ENCODE measurements at places on chromosomes 2 and 18.

- no peak for DNase-seq
Observed at GRCh38 chr2:127574656-127575055, 39.2 kb downstream of the MYO7B start.

- no peak for DNase-seq
Observed at GRCh38 chr2:29724282-29724681, 197.1 kb downstream of the ALK start.

DNA sequence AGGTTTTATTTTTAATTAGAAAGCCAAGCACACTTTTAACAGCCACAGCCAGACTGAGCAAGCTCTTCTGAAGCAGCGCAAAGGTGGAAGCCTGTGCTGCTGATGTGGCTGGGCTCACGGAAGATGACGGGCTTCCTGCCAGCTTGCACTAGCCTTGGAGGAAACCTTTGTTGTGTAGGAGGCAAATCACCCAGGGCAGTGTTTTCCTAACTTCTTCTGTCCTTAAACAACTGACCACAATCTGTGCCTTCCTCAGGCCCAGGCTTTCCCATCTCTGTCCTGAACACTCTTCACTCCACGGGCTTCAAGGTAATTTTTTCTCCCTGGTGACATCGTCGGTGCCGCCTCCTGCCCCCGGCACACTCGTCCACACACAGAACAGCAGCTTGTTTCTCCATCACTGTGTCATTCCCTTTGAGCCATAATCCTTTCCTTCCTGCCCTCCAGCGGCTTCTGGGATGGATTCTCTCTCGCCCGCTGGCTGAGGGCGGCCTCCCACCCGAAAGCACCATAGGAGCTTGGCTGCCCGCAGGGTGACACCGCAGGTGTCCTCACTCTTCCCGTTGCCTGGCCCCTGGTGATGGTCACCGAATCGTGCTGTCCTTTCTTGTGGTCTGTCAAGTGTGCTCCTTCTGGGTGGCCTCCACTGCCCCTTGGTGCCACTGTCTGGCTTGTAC lies 31.1 kb upstream of the INHBB start:
- DNase-seq: peak; percentile 34

DNA sequence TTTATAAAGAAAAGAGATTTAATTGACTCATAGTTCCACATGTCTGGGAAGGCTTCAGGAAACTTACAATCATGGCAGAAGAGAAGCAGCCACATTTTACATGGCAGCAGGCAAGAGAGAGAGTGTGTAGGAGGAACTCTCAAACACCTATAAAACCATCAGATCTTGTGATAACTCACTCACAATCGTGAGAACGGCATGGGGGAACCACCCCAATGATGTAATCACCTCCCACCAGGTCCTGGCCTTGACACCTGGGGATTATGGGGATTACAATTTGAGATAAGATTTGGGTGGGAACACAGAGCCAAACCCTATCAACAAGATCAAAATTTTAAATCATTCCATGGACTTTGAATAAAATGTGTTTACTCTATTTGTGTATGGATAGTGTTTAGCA lies 575.6 kb downstream of the ADCYAP1 start:
- DNase-seq: no peak

DNA sequence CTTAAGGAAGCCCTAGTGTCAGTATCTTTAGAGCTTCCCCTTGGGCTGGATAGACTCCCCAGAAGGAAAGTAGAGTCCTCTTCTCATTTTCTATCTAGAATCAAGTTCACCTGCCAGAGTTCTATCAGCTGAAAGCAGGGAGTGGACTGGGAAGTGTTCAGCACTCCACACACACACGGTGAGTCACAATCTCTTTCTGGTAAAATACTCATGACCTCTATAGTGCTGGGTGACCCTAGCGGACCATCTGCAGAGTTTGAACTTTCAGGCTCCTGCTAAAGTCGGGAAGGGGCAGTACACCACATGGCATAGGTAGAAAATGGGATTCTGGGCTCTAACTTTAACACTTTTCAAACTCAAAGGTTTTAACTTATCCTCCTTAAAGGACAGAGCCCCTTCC lies 43.3 kb downstream of the SAP130 start:
- peak; percentile 5 for DNase-seq

DNA sequence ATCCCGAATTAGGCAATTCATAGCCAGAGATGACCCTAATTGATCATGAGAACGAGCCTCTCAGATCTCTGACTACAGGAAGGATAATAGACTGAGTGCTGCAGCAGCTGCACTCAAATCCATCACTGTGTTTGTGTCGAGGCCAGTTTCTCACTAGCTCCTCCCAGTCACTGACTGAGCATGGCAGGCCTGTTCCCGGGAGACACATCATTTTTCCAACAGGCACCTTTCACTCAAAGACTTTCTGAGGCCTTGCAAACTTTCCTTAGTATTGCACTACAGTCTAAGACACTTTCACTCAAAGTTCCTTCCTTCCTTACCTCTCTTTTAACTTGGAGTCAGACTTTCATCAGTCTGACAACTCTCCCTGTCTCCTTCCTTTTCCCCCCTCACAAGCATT lies 13.7 kb downstream of the SOS1 start:
- DNase-seq: no peak

DNA sequence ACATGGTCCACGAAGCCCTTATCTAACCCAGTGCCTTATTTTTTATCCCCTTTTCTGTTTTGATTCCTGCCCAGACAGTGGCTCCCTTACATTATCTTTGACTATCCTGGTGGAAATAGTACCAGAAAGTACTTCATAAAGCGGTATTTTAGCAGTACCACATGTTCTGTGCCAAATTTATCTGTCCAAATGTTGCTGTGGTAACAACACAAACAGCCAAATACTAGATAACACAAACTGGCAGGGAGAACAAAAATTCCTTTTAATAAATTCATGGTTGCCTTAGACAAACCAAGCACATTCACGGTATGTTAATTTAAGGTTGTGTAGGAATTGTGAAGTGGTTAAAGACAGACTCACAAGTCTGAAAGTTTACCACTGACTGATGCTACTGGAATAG lies 187.9 kb upstream of the LHCGR start:
- no peak for DNase-seq
